Choroid plexus epithelial cell (primary cell): ENCODE measurements at places on chromosomes 5 and 9.

DNA sequence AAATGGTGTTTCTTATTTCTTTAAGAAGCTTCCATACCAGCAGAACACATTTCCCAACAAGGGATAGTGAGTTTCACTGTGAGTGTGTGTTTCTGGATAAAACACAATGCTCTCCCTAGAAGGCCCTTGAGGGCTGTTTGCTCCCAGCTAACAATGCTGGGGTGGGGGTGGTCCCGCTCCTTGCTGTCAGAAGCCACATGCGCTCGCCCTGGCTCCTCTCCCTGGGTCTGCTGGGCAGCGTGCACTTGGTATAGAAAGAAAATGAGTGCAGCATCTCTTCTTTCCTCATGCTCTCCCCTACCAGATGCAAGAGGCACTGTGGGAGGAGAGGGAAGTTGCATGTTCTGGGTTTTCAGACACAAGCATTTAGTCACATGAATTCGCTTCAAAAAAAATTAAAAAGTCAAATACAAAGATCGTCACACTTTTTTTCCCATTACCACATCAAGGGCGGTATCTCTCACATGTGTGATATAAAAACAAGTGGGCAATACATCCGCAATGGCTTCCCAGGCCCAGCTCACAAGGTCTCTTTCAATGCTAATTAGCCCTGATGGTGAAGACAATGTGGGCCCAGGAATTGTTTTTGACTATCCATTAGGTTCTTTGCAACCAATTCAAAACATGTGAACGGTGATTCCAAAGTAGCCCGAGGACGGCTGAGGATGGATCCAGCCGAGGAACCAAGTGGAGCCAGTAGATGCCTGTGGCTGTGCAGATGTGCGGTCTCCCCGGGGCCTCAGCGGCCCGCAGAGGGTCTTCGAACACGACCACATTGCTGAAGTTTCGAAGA, 603.6 kb downstream of the IRX1 start:
- DNase-seq: no peak

- DNase-seq: no peak
Observed at GRCh38 chr5:59021837-59022514, 439.1 kb downstream of the RAB3C start.

DNA sequence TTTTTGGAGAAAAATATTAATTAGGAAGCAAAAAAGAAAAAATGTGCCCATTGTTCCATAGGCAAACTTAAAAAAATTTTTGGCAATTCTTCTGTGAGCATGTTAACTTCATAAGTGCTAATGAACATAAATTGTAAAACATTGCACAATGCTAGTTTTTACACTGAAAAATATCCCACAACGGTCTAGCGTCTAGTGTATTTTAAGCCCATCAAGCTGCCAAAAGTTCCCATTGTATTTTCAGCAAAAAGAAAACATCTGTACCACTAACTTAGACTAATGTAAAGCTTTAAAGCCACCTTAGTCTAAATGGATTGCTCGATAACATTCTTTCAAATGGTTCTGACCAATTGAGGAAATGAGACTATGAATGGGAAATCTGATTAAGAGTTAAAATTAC, 2.8 kb downstream of the NR6A1 start:
- no peak for DNase-seq

DNA sequence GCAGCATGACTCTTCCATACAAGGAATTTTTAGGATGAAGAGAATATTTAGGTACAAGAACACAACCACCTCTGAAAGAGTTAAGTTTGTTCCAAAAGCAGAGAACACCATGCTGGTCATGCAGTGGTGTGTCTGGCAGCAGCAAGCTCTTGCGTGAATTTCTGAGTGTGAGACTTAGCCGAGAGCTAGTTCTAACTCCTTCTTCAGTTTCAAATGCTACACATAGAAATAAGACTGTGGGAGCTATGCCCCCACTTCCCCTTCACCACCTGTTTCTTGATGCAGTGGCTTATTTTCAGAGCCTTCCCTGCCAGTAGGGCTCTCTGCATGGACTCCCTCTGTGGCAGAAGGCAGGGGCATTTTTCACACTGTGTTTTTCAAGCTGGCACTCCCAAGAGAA, 122.9 kb upstream of the ZNF366 start:
- no peak for DNase-seq

DNA sequence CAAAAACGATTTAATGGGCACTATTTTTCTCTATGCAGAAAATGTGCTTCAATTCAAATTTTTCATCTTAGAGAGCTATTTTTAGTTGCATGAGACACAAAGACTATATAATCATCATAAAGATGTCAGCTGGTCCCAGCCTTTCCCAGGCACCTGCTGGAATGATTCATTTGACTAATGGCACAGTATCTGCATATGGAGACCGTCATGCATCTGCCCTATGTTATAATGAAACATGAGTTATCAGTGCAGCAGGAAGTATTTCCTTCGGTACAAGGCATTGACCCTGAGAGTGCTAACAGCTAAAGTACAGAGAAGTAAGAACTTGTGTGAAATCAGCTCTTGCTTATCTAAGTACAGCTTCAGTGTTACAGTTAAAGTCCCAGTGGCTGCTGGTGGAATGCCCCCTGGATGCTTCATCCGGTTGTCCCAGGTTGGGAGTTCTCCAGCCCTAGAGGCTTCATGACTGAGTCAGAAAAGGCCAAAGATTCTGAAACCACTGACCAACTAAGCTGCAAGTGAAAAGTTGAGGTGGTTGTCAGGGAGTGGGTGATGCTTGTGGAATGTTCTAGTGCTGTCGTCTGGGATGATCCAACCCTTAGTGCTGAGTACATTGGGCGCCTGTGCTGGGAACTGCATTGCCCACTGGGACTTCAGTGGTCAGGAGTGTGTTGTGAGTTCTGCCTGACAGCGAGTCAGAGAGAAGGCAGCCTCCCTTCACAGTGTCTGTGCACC, 57.2 kb downstream of the MTRR start:
- DNase-seq: peak; percentile 95

DNA sequence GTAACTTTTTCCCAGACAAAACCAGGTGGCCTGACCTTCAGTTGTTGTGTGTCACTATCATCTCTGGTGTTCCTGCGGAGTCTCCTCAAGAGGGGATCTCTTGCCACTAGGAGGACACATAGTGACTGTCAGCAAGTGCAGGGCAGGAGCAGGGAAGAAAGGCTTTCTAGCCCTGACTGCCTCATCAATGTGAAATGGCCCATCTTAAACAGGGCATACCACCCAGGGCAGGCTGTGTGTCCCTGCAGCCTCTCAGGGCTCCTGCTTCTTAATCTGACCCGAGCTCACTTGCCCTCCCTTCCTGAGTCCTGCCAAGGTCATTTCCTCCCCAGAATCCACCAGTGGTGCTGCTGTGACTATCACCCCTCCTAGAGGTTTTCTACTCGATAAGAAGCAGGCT, 57.4 kb upstream of the SIMC1 start:
- no peak for DNase-seq

DNA sequence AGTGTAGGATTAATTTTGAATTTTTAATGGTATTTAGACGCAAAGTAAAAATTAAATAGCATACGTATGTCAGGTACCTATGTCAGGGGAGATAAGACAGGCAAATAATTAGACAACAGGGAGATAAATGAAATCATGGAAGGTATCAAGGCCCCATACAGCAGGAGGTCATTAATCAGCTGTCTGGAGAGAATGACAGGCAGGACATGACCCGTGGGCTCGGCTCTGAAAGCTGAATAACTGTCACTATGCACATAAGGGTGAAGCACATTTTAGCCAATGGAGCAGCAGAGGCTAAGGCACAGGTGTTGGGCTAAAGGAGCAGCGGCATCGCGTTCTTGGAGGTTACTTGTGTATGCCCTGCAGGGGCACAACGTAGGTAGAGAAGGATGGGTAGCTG, 11.9 kb downstream of the SLC25A51 start:
- DNase-seq: no peak

DNA sequence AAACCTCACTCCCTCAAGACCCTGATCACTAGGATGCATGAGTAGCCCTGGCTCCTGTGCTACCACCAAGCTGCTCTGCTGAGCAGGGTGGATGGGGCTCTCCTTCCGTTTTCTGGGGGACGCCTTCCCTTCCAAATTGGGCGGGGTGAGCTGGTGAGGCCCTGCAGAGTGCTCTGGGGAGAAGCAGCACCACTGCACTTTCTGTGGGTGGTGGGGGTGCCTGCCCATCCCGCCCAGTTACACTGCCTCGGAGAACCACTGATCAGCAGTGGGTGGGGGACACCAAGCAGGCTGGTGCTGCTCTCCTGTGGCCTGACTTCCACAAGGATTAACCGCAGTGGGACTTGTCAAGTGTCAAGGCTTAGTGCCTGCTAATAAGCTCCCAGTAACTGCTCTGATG, 19.0 kb downstream of the GFPT2 start:
- no peak for DNase-seq

DNA sequence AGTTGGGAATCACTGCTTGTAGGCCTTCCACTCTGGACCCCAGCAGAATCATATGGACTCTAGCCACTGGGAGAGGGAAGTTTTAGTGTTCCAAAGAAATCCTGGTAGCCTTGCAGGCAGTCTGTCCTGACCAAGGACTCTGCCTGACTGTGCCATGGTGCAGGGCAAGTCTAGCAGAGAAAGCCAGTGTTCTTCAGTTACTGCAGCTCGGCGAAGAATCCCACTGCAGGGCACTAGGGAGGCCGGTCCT, 20.3 kb upstream of the MATR3 start:
- DNase-seq: no peak

DNA sequence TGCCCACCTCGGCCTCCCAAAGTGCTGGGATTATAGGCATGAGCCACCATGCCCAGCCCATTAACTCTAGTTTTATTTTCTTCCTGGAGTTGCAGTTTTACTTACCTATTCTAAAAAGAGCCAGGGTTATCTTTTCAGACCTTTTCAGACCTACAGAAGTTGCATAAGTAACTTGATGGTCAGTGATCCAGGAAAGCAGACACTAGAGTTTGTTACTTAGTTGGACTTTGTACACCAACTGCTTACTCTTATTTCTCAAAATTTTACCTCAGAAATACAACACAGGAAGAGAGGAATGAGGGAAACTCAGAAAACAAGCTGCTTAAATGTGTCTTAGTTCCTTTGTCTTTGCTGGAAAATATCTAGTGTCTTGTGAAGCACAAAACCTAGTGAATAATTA, 25.4 kb downstream of the RAD23B start:
- no peak for DNase-seq
